ENCODE measurements at places on chromosomes 12 and 14.

DNA sequence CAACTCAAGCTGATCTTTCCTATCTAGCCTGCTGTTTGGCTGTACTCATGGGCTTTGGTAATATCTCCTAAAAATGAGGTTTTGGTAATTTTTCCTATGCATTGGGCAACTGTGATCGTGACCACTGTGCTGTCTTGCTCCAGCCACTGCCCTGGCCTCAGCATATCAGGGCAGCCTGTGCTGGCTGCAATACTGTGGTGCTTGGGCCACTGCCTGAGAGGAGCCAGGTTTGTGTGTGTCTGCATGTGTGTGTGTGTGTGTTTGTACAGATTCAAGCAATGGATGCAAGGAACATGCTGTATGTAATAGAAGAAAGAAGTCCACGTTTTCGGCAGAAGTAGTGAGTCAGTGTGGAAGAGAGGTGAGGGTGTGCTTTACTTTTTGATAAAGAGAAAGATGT is 13.0 kb downstream of the ERG28 start:
- DNase-seq, result no peak

DNA sequence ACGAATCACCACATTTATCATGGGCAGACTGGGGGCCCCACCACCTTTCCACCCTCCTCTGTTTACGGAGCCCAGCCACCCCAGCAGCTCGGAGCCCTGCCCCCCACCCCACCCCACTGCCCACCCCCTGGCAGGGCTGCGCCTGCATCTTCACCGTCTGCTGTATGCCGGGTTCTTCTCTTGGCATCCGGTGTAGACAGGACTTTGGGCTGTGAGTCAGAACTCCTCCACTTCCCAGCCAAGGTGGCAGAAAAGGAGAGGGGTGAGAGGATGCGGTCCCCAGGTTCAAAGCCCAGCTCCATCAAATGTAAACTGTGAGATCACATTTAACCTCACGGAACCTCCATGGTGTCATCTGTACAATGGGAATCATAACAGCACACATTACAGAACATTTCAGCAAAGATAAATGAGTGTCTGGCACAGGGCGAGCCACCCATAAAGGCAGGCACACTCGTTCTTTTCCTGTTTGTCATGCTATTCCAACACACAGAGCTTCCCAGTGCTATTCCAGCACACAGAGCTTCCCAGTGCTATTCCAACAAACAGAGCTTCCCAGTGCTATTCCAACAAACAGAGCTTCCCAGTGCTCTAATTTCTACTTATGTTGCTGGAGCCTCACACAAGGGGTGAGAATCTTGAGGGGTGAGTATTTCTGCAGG is 292.7 kb upstream of the RTL1 start:
- no peak for DNase-seq

DNA sequence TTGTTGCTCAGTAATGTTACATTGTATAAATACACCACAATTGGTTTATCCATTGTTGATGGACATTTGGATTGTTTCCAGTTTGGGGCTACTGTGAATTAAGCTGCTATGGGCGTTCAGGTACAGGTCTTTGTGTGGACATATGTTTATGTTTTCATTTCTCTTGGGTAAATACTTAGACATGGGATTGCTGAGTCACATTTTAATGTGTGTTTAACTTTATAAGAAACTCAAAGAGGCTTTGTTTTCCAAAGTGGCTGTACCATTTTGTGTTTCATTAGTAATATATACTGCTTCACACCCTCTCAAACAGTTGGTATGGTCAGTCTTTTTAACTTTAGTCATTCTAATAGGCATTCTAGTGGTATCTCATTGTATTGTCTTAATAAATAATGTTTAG is 225.0 kb downstream of the SPTSSA start:
- no peak for DNase-seq

- DNase-seq, result no peak
Observed at GRCh38 chr14:69644814-69645213, 33.4 kb downstream of the SUSD6 start.

- DNase-seq, result no peak
Observed at GRCh38 chr14:88351966-88352691, 29.1 kb upstream of the KCNK10 start.

DNA sequence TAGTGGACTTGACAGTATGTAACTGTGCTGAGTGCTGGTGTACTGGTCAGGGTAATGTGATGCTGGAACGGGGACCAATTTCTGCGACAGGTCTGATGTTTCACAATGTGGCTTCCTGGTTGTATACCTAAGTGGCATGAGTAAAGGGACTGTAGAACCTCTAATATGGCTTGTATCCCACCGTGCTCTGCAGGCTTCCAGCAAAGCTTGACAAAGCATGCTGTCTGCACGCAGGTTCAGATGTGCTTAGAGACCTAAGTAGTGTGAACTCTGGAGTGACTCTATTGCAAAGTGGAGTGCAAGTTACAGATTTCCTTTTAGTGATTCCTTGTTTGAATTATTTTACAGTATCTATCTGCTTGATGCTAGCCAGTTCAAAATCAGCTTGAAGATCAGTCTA is 415.8 kb upstream of the NOVA1 start:
- no peak for DNase-seq

- no peak for DNase-seq
Observed at GRCh38 chr14:51963286-51963685, 26.1 kb upstream of the RTRAF start.

- DNase-seq, result no peak
Observed at GRCh38 chr12:49331380-49332222, 5.4 kb downstream of the C1QL4 start.

GRCh38 chr12:14972816-14973215 is at the start of gene PDE6H:
Gene PDE6H (plus strand): TSS chr12:14973042. CDS start chr12:14978013, 4,971 bp downstream.
- no peak for DNase-seq

DNA sequence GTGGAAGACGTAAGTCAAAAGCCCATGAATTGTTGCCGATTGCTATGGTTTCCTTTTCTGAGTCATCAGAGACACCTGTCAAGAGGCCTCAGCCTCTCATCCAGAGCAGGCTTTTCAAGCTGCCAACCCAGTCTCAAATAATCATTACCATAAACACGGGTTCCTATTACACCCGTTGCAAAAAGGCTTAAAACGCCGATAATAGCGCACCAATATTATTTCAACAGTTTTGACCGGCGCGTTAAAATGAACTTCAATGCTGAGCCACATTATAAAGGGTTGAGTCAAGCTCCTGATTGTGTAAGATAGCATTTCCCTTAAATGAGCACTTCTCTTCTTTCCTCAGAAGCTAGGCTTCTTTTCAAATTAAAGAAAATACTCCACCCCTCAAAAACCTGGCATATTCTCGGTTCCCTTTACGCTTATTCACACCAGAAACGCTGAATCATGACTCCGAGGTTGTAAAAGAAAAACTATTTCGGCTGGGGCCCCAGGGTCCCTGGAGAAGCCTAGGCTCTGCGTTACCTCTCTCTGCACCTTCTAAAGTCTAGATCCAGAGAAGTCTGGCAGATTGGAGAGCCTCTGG is 1.4 kb downstream of the TMTC1 start:
- no peak for DNase-seq

DNA sequence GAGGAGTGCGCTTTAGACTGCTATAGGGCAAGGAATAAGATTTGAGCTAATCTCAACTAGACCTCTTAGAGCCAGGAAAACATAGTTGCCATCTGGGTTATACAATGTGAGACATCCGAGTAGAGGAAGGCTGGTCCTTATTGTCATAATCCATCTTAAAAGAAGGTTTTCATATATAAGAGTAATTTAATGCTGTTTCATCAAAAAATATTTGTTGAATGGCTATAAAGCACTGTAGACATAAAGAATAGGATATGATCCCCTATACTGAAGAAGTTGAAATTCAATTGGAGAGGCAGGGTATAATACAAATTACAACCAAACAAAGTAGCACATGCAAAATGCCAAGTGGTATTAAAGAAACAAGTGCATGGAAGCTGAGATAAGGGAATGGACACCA is 294.5 kb downstream of the SSPN start:
- no peak for DNase-seq

DNA sequence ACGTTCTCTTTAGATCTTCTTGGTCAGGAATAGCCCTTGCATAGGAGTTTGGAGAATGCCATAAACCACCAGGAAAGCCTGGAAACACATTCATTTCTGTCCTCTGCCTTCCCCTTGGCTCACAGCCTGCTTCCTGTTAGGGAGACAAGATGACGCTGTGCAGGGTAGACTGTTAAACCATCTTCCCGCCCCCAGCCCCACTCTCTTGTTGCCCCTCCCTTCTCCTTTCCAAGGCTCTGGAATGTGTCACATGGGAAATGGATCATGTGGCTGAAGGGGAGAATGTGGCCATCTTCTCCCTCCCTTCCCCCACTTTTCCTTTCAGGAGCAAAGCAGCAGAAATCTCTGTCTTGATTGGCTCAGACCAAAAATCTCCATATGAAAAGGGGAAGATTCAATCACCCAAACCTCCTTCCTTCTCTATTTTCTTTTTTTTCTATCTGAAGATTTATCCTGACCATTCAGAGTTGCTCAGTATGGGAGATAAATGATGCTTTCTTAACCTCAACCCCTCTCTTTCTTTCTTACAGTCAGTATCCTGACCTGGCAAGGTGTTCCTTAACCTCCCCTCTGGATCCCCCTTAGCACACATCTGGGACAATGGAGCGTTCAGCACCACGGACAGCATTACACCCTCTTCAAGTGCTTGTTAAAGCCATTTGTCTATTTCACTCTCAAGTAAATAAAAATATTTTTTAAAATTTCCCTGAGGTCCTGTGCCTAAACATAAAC is 11.4 kb downstream of the GPR19 start:
- DNase-seq, result peak; percentile 18

DNA sequence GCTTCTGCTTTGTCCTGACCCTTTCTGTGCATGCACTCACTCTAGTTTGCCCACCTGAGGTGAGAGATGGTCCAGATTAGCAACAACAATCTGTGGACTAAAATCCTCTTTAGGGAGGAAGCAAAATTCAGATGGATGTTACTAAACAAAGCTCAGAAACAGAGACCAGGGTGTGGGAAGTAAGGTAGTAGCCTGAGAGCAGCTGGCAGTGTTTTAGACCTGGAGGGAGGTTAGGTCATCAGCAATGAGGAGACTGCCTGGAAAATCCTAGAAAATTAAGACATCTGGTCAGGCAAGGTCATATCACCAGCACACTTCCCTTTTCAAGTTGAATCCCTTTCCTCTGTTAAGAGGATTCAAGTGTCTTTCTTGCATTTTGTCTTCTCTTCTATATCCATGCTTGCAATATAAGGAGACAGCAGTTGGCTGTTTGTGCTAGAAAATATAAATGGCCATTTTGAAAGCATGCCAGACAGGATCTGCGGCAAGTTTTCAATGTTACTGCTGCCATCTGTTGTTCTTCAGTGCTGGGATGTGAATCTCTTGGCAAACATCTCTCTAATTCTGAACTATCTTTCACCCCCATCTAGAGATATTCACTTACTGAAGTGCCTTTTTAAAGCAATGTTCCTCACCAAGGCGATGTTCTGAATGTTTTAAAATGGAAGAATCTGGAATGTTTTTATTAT is 266.4 kb downstream of the NAV3 start:
- DNase-seq, result no peak

DNA sequence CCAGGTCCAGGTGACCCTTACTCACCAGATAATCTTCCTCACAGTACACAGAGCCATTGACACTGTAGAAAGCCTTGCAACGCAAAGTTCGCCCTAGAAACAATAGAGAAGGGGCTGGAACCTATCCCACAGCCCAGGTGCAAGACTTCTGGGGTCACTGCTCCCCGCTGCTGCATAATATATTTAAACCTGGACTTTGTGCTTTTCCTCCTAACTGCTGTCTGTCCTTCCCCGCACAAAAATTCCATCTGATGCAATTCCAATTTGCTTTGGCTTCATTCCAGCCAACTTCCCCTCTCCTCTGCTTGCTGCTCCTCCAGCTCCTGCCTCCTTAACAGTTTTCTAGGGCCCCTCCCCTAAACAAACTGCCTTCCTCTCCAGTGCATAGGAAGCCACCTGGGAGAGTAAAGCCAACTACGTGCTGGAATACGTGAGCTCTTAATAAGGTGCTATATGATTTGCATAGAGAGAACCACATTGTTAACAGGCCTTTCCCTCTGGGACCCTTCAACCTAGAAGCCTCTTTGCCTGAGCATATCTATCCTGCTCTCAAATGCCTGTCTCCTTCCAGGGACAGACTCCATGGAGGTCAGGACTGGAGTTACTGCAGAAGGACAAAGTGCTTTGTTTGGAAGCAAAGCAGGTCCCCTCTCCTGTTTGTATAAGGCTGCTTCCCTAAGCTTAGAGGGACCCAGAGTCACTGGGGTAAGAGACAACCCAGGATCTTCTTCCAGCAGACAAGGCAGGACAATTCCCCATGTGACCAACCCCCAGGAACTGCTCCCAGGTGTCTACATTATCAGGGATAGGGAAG is 5.5 kb downstream of the AJUBA start:
- no peak for DNase-seq

DNA sequence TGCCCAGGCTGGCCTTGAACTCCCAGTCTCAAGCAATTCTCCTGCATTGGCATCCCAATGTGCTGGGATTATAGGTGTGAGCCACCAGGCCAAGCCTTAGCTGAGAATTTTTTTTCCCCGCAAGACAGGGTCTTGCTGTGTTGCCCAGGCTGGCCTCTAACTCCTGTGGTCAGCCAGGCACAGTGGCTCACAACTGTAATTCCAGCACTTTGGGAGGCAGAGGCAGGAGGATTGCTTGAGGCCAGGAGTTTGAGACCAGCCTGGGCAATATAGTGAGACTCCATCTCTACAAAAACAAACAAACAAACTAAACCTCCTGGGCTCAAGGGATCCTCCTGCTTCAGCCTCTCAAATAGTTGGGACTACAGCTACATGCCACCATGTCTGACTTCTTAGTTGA is 27.3 kb downstream of the DEPDC4 start:
- no peak for DNase-seq

DNA sequence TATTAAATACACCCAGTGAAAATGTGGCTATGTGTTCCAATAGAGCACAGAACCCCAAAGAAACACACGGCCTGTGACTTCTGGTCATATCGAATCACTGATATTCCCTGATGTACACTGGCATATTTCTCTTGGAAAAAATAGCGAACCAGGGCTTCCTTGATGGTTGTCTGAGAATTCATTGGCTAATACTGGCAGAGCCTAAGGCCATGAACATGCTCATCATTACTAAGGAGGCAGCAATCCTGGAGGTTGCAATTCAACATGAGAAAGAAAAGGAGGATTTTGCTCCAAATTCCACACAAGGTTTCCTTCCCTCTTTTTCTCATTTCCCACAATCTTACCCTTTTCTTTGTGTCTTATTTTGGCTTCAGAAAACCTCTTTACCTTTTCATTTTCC is 212.9 kb upstream of the HMGA2 start:
- DNase-seq, result no peak

- no peak for DNase-seq
Observed at GRCh38 chr14:42792166-42792565, 1185.5 kb downstream of the LRFN5 start.

DNA sequence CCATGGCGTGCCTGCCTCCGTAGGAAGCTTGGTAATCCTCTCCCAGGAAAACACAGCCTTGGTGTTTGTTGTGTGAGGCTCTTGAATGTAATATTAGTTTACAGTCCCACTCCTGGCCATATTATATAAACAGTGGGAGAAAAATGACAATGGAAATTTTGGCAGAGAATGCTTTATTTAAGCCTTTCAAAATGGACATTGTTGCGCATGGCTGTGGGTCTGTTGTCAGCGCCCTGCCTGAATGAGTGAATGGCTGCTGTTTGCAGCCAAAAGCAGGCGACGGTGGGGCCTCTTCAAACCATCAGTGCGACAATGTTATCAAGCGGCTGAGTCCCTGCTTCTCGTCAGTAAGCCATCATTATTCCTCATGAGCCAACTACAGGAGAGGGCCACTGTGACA is 201.8 kb upstream of the RMST start:
- DNase-seq, result no peak
